Left renal pelvis (tissue), 4 donors: ENCODE measurements at places on chromosomes 3 and 15. TPM values are rescaled to one million over a fixed set of nuclear protein-coding genes. Genes with fewer than 3 reads are reported as not detected.

- no peak for DNase-seq
These were observed 59.0 kb upstream of the NECTIN3 start for GRCh38 chr3:111012388-111013248.

- DNase-seq = no peak
These were observed 52.3 kb upstream of the UTS2B start for GRCh38 chr3:191382661-191383060.

DNA sequence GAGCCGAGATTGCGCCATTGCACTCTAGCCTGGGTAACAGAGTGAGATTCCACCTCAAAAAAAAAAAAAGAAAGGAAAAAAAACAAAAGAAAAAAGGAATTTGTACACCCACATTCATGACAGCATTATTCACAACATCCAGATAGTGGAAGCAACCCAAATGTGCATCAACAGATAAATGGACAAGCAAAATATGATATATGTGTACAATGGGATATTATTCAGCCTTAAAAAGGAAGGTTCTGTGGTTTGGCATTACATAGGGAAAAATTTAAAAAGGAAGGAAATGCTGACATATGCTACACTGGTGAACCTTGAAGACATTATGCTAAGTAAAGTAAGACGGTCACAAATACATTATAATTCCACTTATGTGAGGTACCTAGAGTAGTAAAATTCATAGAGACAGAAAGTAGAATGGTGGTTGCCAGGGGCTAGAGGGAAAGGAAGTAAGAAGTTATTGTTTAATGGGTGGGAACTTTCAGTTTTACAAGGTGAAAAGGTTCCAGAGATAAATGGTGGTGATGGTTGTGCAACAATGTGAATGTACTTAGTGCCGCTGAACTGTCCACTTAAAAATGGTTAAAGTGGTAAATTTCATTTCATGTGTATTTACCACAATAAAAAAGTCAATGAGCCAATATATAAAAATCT lies 118.5 kb downstream of the MYLK start:
- DNase-seq = no peak

GRCh38 chr15:89993349-89993748 lies 7.8 kb upstream of the ZNF710 start:
- no peak for DNase-seq

- DNase-seq = no peak
These were observed 17.8 kb upstream of the GADL1 start for GRCh38 chr3:30912301-30912700.

DNA sequence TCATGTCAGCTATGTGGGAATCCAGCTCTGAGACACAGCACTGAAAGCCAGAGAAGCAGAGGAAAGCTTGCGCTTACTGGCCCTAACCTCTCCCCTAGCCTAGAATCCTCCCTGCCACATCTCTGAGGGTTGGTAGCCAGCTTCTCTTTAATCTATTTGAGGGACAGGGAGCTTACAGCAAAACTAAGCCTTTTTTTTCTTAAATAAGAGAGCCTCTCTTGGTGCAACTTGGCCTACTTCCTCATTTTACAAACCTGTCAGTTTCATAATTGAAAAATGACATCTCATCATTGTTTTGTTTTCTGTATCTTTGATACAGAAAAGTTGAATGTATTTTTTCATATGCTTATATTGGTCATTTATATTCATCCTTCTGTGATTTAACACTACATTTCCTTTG lies 193.9 kb downstream of the ZNF621 start:
- DNase-seq = no peak

- no peak for DNase-seq
These were observed 353.7 kb upstream of the SGO1 start for GRCh38 chr3:20539666-20540065.

DNA sequence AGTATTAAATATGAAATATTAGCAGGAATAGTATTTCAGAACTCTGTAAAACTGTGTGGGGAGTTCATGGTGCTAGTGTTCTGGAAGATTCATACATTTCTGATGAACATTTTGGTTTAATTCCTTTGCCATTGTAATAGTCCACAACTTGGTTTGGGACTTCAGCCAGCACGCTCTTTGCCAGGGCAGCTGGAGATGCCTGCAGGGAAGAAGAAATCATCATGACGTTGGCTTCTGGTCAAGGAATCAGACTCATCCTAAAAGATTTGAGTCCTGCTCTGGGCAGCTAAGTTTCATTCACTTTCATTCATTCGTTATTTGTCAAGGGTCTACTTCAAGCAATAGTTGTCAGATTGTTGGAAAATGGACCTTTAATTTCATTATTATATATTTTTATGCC lies 32.4 kb upstream of the MRPL3 start:
- DNase-seq = no peak

DNA sequence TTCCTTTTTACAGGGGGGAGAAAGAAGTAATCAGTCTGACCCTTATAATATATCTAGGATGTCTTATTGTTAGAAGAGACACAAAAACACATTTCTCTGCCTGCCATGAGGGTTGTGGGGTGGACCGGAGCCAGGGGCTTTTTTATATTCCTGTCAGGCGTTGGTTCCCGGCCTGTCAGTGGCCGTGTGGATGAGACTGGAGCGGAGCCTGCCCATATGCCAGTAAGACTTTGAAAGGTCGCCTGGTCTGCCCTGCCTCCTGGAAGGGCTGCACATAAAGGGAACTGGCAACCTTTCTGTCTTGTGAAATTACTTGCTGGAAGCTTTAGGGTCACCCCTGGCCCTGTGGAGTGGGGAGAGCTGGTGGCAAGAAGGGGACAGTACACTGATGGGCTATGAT lies 34.7 kb downstream of the MAP3K13 start:
- no peak for DNase-seq

DNA sequence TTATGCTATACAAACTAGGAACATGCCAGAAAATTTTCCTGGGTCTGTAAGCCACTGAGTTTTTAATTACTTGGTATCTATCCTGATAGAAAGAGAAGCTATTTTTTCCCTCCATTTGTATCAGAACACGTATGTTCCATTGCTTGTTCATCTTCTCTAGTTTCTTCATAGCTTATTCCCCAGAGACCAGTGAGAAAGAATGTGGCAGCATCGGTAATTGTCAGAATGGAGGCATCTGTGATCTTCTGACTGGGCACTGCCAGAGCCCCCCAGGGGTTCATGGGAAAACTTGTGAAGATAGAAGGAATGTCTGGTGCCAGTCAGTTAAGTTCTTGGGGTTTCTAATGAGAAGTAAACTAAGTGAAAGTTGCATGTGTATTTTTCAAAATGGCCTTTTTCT lies 720.2 kb upstream of the GOLIM4 start:
- DNase-seq = no peak

DNA sequence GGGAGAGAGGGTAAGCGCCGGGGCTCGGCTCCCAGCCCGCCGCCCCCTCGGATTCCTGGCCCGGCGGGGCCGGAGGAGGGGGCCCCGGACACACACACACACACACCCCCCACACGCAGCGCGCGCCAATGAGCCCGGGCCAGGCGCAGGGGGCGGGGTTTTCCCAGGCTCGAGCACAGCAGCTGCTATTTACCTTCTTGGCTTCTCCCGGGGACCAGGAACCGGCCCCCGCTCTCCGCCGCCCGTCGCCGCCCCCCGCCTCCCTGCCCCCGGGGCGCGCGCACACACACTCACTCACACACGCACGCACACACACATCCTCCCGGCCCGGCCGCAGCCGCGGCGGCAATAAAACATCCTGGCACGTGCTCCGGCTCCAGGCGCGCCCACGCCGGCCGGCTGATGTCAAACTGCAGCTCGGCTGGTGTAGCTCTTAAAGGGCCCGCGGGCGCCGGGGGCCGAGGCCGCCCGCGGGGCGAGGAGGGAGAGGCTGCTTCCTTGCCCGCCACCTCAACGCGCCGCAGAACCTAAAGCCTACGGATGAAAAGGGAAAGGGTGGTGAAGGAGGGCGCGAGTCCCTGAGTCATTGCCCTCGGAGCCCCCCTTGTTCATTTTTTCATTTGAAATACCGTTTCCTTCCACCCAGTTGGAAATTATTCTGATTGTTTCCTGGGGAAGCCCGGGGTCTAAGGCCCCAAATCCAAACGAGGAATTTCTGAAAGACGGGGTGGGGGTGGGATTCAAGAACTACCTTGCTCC lies 1.0 kb upstream of the HES1 start:
- peak; percentile 91 for DNase-seq

DNA sequence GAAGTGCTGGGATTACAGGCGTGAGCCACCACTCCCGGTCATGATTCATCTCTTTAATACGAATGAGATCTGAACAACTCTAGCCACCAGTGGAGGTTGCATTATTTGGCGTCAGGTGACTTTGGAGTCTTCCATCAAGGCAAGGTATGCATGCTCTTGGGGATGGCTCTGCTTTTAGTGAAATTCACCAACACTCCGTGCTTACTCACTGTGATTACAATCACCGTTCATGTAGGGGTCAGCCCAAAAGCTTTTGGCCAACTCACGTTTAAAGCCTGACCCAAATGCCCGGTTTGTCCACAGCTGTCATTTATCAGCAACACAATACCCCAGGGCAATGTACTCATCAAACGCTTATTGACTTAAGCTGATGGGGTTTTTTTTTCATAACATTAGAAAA lies 155.4 kb downstream of the PDZRN3 start:
- DNase-seq = no peak

- no peak for DNase-seq
These were observed 197.2 kb downstream of the KCNAB1 start for GRCh38 chr3:156317462-156318074.

The SLC27A2 gene
- 48.1 TPM for polyA plus RNA-seq

The LRRC31 gene
- polyA plus RNA-seq = 0.32 TPM

The RPUSD2 gene
- 8.5 TPM for polyA plus RNA-seq

The FGD5 gene
- polyA plus RNA-seq = 37.3 TPM
